Activated T-helper 17 cell treated with anti-CD3 and anti-CD28 coated beads, Interleukin-2, amount 50 U/mL, for 72 hours (primary cell): ENCODE measurements at places on chromosomes 2 and 18. TPM values are rescaled to one million over a fixed set of nuclear protein-coding genes. Genes with fewer than 3 reads are reported as not detected.

DNA sequence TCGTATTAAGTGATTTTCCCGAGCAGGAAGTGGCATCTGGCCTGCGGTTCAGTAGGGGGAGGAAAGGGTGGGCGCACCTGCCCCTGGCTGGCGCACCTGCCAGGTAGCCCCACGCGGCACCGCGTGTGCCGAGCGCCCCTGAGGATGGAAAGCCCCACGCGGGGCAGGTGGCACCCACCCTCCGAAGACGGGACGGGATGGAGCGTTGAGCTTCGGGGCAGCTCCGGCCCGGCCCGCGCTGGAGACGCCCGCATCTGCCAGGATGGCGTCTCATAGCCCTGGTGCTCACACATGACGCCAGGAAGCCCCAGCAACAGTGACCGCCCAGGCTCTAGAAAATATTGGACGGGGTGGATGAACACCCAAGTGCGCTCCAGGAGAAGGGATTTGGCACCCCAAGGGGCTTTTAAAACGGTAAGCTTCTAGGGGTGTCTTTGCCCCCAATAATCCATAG lies 2.5 kb upstream of the NFATC1 start:
- ATAC-seq: peak; percentile 12

ELAC1 gene
- total RNA-seq: 3.5 TPM

AKAIN1 gene
- total RNA-seq: not detected

GRCh38 chr2:9215680-9216079 lies 9.1 kb downstream of the ASAP2 start:
- no peak for ATAC-seq

C2orf68 gene
- 21.6 TPM for total RNA-seq

DNA sequence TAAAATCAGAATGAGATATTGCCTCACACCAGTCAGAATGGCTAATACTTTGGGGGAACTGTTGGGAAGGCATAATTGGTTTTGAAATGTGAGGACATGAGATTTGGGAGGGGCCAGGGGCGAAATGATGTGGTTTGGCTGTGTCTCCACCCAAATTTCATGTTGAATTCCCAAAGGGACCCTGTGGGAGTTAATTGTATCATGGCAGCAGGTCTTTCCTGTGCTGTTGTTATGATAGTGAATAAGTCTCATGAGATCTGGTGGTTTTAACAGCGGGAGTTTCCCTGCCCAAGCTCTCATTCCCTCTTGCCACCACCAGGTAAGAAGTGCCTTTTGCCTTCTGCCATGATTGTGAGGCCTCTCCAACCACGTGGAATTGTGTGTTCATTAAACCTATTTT lies 59.6 kb downstream of the CSRNP3 start:
- ATAC-seq: no peak

ST6GAL2 gene
- total RNA-seq: not detected
